ENCODE measurements at places on chromosomes 7 and 10.

DNA sequence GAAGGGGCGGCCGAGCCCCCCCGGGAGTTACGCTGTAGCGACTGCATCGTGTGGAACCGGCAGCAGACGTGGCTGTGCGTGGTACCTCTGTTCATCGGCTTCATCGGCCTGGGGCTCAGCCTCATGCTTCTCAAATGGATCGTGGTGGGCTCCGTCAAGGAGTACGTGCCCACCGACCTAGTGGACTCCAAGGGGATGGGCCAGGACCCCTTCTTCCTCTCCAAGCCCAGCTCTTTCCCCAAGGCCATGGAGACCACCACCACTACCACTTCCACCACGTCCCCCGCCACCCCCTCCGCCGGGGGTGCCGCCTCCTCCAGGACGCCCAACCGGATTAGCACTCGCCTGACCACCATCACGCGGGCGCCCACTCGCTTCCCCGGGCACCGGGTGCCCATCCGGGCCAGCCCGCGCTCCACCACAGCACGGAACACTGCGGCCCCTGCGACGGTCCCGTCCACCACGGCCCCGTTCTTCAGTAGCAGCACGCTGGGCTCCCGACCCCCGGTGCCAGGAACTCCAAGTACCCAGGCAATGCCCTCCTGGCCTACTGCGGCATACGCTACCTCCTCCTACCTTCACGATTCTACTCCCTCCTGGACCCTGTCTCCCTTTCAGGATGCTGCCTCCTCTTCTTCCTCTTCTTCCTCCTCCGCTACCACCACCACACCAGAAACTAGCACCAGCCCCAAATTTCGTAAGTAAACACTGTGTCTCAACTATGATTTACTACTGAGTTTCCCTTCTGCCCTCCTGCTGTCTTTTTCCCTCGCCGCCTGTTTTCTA is 666 bp downstream of the NRG3 start:
- no peak for DNase-seq

GRCh38 chr10:24136070-24136469 is 72.9 kb upstream of the KIAA1217 start:
- no peak for DNase-seq

- DNase-seq: no peak
Measured at GRCh38 chr7:28490831-28491230, 78.5 kb downstream of the CREB5 start.

DNA sequence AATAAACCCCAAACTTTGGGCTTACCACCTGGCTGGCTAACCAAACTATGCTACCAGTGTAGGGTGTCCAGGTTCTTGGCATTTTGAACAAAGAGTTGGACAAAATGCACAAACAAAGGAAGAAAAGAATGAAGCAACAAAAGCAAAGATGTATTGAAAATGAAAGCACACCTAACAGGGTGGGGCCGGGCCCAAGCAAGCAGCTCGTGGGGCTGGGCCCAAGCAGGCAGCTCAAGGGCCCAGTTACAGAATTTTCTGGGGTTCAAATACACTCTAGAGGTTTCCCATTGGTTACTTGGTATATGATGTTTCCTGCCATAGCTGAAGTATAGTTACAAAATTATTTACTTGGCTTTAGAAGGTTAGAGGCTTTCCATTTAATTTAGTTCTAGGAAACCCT is 15.7 kb downstream of the ACADSB start:
- no peak for DNase-seq

- no peak for DNase-seq
Measured at GRCh38 chr10:48465860-48466521, 138.9 kb downstream of the ARHGAP22 start.
